ENCODE measurements at places on chromosomes 11 and 22. TPM values are rescaled to one million over a fixed set of nuclear protein-coding genes. Genes with fewer than 3 reads are reported as not detected.

Gene PHLDB1
- 38.7 TPM for total RNA-seq

Gene NRGN
- total RNA-seq: 3.8 TPM

Gene SLC22A6
- not detected for total RNA-seq

Gene SPTY2D1
- total RNA-seq: 19.2 TPM

Gene TIMM8B
- 21.8 TPM for total RNA-seq

Gene CHORDC1
- total RNA-seq: 42.5 TPM

Gene GUCY1A2
- total RNA-seq: not detected

Gene OR52I1
- total RNA-seq: not detected

Gene BTG4
- not detected for total RNA-seq

Gene MLC1
- total RNA-seq: not detected

Gene TMPRSS4
- total RNA-seq: 1.6 TPM

Gene SLC22A8
- total RNA-seq: not detected

Gene SDF2L1
- total RNA-seq: 54.5 TPM

Gene PLAAT4
- total RNA-seq: 1.3 TPM

Gene PYGM
- total RNA-seq: 0.48 TPM

Gene CYTH4
- under 0.01 TPM for total RNA-seq

Gene PRR33
- total RNA-seq: not detected

Gene TMA7B
- total RNA-seq: not detected

Gene OR2D2
- 1.7 TPM for total RNA-seq

Gene KCNK4
- not detected for total RNA-seq

Gene TRIM49
- not detected for total RNA-seq

Gene CNGA4
- 0.35 TPM for total RNA-seq

Gene VPREB1
- not detected for total RNA-seq

Gene CEP126
- 2.2 TPM for total RNA-seq

Gene CDON
- 3.8 TPM for total RNA-seq

Gene OR51I1
- total RNA-seq: not detected

Gene CCDC89
- total RNA-seq: 0.56 TPM

Gene OR51E2
- not detected for total RNA-seq

Gene TMPRSS6
- total RNA-seq: not detected

Data from mammary epithelial cell (primary cell).